Activated T-cell treated with anti-CD3 and anti-CD28 coated beads for 48 hours (primary cell): ENCODE measurements at places on chromosomes 12 and 14.

DNA sequence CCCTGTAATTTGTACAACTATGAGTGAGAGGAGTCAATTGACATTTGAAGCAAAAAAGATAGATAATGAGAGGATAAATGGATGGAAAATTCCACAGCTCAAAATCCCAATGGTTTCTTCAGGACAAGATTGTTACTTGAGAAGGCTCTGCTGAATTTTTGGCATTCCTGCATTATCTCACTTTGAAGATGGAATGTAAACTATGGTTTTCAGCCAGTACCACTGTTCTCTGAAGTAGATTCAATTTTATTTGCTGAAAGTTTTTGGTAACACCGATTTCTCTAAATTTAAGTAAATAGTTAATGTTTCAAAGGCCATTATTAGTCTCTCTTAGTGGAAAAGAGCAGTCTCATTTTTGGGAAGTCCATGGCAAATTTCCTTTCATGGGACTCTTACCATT lies 121.9 kb upstream of the SLC38A2 start:
- DNase-seq, result no peak

GRCh38 chr14:47277703-47278102 lies 397.7 kb downstream of the MDGA2 start:
- DNase-seq, result no peak

DNA sequence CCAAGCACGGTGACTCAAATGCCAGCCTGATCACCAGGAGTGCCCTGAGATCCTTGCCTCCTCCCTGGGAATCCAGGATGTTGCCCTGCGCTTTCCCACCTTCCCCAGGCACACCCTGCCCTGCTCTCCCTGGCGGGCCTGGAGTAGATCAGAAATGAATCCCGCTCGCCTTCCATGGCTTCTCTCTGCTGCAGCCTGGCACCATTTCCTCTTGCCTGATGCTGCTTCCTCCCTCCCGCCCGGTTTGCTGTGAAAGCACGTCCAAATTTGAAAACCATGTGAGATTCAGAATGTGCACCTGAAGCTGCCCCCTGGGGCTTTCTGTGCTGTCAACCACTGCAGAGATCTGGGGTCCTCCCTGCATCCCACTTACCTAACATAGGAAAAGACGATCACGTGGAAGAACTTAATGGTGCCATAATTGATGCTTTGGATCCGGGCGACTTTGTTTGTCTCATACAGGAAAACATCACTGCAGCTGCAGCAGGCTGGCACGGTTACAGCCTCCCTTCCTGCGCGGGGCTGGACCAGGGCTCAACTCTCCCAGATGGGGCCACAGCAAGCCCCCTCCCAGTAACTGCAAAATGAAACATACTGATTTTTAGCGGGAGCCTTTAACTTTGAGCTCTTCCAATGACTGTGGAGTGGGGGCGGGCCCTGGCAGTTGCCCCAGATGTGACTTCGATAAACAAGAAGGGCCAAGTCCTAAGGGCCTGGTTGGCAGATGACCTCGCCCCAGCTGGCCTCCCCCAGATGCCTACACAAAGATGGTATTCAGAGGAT lies 24.9 kb upstream of the C12orf76 start:
- DNase-seq, result no peak

GRCh38 chr12:56163533-56164344 lies 5.6 kb downstream of the MYL6 start:
- DNase-seq, result no peak

- DNase-seq, result no peak
Observed at GRCh38 chr12:106586278-106586802, 3.5 kb downstream of the RFX4 start.

GRCh38 chr14:31057035-31057434 lies 30.9 kb upstream of the STRN3 start:
- DNase-seq, result no peak

- DNase-seq, result no peak
Observed at GRCh38 chr14:33728010-33728498, 222.8 kb downstream of the EGLN3 start.

- no peak for DNase-seq
Observed at GRCh38 chr12:32010631-32011336, 51.6 kb downstream of the RESF1 start.

DNA sequence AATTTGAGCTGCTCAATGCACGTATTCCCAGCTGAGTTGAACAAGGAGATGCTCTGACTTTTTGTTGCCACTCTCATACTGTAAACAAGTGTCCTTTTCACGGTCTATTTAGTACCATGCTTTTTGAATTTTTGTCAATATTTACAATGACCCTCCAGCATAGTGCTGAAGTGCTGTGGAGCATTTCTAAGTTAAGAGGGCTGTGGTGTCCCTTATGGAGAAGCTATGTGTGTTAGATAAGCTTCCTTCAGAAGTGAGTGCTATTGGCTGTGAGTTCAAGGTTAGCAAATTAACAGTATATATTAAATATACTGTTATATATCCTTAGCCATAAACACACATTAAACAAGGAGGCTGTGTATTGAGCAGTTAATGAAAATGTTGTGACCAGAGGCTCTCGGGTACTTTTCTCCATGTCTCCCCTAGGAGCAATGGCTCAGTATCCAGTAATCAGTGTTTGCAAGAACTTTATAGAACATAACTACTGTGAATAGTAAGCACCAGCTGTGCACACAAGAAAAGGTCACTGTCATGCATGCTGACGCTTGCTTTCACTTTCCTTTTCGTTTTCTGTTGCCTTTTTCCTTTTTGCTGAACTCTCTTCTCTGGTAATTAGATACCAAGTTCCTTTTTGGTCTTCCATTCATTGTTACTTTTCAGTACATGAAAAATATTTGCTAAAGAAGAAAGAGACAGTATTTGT lies 187.2 kb upstream of the NEDD1 start:
- no peak for DNase-seq

DNA sequence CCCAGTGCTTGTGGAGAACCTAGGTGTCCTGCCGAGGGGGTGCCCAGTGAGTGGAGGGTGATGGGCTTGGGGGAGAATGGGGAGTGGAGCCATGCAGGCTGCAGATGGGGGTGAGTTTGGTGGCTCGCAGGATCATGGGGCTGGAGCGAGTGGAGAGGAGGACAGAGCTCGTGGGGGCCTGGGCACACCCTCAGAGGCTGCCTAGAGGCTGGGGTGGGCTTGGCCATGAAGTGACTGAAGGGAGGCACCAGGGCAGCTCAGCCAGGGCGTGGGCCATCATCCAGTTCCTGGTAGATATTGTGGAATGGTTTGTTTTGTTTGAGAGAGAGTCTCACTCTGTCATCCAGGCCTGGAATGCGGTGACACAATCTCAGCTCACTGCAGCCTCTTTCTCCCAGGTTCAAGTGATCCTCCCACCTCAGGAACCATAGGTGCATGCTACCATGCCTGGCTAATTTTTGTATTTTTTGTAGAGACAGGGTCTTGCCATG lies 43.4 kb upstream of the AMN start:
- DNase-seq, result no peak

- DNase-seq, result no peak
Observed at GRCh38 chr12:32558903-32559302, 120.2 kb upstream of the DNM1L start.

GRCh38 chr12:20489645-20490044 lies 121.3 kb downstream of the PDE3A start:
- DNase-seq, result no peak

DNA sequence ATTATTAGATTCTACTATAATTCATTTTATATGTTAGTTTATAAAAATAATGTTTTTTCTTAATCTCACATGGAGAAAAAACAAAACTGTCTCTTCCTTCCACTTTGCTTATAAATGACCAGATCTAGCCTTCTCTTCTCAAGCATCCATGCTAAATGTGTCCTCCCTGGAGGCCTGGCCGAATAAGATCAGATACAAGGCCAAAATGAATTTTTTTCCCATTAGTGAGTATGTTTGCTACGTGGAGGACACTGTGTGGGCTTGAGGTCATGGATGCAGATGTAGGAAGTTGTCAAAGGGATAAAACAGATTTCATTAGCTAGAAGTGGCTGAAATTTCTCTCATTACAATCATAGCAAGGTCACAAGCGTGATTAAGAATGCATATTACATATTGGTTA lies 1244.9 kb upstream of the SEL1L start:
- DNase-seq, result no peak

DNA sequence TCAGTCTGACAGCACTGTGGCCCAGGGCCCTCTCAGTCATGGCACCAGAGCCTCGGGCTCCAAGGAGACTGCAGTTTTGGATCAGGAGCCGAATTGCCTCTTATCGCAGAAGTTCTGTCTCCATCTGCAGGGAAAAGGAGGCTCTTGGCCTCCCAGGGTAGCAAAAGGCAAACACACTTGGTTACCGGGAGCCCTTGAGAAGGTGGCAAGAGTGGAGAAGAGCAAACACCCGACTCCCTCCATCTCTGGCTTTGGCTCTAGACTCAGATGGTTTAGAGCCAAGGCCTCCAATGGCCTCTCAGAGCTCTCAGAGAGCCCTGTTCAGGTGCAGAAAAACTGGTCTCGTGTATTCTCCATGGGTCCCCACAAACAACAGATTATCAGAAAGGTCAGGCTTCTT lies 44.6 kb downstream of the NINJ2 start:
- no peak for DNase-seq

- no peak for DNase-seq
Observed at GRCh38 chr12:75959060-75959459, 72.5 kb downstream of the PHLDA1 start.

DNA sequence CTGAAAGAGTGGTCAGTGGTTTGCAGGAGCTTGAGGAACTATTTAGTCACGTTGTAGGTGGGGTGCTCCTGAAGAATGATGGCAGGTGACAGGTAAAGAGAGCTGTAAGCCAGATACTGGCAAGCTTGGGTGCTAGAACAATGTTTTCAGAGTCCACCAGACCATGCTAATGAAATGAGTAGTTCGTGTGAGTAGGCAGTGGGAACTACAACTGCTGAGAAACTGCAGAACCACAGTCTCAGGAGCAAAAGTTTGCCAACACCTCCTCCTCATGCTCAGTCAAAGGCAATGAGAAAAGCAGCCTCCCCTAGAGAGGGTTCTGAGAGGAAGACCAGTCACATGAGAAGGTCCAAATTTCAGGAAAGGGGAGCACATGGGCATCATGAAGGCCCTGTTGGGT lies 91.3 kb downstream of the PRKD1 start:
- DNase-seq, result no peak

DNA sequence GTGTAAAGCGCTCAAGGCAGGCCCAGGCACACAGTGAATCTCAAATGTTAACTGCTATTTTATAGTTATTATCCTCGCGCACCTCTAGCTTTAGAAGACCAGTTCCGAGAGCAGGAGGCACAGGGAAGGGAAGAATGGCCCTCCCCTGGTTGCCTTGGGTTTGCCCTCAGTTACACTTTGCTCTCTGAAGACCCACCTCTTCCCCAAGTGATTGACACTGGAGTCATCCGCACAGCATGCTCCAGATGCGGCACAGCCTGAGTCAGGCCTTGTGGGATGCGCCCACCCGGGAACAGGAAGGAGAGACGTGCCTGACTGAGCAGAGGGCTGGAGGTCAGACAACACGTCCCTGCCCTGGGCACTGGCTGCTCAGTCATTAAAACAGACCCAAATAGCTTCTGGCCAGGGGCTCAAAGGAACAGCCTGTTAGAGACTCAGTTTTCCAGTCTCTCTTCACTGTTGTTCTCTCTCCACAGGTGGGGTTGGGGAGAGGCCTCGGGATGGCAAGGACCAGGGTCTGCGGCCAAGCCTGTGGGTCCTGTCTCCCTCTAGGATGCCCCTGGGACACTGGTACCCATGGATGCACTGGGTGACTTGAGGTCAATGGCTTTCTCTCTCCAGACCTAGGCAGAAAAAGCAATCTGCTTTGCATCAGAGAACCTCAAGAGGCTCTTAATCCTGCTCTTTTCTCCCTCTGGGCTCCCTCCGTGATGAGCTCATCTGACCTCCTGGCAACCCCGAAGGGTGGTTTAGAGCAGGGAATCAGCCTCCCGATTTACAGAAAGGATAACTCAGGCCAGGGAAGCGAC lies 13.6 kb upstream of the MLXIP start:
- no peak for DNase-seq

GRCh38 chr12:82149045-82149444 lies 209.1 kb downstream of the CCDC59 start:
- no peak for DNase-seq

DNA sequence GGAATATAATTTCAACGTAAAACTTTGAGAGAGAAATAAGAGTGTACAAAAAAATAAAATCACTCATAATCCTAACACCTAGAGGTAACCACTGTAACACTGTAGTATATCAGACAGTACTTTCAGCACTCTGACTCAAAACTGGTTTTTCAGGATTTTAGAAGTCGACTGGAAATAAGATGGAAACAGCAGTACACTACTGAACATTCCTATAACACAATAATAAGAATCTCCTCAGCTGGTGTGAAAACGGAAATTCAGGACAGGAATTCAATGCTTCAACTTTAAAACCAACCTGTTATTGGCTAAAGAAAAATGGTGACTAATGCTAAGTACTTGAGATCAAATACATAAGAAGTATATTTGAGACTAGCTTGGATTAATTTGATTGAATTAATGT lies 12.3 kb upstream of the PITPNM2 start:
- DNase-seq, result no peak

GRCh38 chr14:59116984-59117415 lies 71.5 kb upstream of the DAAM1 start:
- DNase-seq, result no peak

DNA sequence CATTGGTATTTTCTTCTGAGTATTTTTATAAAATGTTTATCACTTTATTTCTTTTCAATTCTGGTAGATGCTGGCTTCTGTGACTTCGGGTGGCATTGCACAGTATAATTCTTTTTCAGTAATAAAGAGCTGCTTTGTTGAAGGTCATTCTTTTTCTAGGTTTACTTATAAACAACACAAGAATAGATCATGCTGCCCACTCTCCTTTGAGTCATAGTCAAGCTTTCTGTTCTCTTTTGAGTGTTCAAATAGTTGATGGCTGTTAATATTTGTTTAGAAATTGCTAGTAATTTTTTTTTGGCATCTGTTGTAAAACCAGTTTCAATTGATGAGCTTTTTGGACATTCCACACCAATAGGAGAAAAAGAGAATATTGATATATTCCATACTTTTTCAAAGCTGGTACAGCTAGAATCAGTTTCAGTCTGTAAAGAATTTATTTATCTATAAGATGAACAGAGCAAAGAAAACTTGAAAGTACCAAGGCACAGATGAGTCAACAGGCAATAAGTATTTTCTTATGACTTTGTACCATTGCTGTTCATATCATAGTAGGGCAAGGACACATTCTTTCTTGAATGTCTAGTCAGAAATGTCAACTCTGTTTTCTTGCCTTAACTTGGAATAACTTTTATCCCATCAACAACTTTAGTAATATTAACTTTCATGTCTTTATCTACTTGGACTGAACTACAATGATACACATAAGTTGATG lies 513.0 kb upstream of the SEL1L start:
- DNase-seq, result no peak
